ENCODE measurements at places on chromosomes 4 and X. TPM values are rescaled to one million over a fixed set of nuclear protein-coding genes. Genes with fewer than 3 reads are reported as not detected.
A peak's percentile ranks its signal among the peaks of the same experiment; 100 is the strongest.

DNA sequence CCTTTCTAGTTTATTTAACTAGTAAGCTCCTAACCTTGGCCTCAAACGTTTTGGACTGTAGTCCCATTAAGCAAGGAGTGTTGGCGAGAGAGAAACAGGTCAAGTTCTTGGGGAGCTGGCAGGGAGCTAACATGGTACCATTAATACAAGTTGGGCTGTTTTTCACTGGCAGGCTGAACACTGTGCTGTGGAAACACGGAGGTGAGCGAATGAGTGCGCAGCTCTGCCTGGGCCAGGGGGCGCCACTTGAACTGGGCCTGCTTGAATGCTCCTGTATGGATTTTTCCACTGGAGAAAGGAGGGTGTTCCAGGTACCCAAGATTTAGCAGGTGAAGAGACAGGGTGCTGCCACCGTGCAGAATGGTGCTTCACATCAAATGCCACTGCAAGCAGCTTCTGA, 7.4 kb upstream of the SMS start:
- no peaks in the 10 kb centered on the region for H3K4me1 ChIP-seq
- no peak overlapping the region for H3K4me3 ChIP-seq
- DNase-seq = no peak
- H3K27ac ChIP-seq = no peak overlapping the region
- no peaks in the 10 kb centered on the region for H3K27me3 ChIP-seq
- H3K36me3 ChIP-seq = no peaks in the 10 kb centered on the region

DNA sequence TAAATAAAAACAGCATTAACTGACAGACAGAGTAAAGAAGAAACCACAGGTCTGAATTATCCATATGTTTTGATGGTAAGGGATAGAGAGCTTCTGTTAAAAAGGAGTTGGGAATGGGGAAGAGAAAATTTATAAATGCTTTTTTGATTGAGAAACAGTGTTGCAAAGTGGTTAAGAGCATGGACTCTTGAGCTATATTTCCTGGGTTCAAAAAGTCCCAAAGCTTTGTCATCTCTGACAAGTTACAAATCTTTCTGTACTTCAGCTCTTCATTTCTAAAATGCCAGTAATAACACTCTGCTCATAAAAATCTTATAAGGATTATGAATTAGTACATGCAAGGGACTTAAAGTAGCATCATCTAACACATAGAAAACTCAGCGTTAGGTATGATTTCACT, 62.2 kb downstream of the N4BP2 start:
- H3K4me3 ChIP-seq = no peak overlapping the region
- peaks cover 30% of the 10 kb centered on the region for H3K36me3 ChIP-seq
- H3K27ac ChIP-seq = no peak overlapping the region
- DNase-seq = no peak

DNA sequence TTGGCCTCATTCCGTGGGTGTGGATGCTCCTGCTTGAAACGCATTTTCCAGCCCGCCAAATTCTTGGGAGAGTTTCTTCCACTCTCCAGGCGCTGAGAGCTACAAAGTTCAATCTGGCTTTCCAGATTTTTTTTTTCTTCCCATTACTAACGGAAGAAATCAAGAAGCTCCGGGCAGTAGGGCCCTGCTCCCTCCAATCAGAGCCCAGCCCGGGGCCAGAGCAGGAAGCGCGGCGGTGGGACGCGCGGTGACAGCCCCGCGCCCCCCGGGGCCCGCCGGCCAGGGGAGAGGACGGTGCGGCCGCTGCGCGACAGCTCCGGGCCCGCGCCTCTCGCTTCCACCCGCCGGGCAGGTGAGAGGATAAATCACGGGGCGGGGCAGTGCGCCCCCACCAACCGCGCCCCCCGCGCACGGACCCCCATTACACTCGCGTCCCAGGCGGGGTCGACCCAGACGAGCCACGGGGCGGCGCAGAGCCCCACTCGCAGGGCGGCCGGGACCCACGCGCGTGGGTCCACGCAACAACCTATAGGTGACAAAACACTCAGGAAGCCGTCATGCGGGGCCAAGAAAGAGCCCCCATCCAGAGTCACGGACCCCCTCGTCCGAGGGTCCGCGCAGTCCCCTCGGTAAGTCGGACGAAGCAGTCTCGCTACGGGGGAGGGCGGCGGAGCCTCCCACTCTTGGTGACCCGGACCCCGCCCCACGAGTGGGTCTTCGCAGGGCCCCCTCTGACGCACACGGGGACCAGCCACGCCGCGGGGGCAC, 868 bp downstream of the AFAP1 start:
- H3K4me1 ChIP-seq = peaks cover 50% of the 10 kb centered on the region
- peak overlapping the region; percentile 60 for H3K4me3 ChIP-seq
- no peak for DNase-seq
- no peaks in the 10 kb centered on the region for H3K27me3 ChIP-seq
- no peaks in the 10 kb centered on the region for H3K36me3 ChIP-seq
- peak overlapping the region; percentile 69 for H3K27ac ChIP-seq

DNA sequence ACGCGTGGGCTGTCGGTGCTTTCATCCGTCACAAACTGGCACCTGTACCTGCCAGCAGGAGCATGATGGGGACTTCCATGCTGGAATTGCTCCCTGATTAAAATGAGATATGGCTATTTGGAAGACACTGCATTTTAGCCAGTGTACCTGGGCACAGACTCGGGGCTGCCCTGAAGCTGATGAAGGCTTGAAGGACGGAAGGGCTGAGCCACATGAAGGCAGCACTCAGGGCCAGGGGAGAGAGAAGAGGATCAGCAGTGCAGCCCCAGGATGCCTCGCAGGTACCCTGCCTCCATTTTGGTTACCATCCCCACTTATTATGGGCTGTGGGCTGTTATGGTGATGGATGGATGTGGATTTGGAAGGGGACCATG, 79.0 kb downstream of the CRMP1 start:
- no peaks in the 10 kb centered on the region for H3K27me3 ChIP-seq
- no peaks in the 10 kb centered on the region for H3K4me1 ChIP-seq
- H3K36me3 ChIP-seq = no peaks in the 10 kb centered on the region
- H3K27ac ChIP-seq = no peak overlapping the region
- H3K4me3 ChIP-seq = no peak overlapping the region

GRCh38 chr4:186790630-186791029, 67.0 kb upstream of the FAT1 start:
- no peaks in the 10 kb centered on the region for H3K4me1 ChIP-seq
- H3K4me3 ChIP-seq = no peak overlapping the region
- H3K27me3 ChIP-seq = no peaks in the 10 kb centered on the region

DNA sequence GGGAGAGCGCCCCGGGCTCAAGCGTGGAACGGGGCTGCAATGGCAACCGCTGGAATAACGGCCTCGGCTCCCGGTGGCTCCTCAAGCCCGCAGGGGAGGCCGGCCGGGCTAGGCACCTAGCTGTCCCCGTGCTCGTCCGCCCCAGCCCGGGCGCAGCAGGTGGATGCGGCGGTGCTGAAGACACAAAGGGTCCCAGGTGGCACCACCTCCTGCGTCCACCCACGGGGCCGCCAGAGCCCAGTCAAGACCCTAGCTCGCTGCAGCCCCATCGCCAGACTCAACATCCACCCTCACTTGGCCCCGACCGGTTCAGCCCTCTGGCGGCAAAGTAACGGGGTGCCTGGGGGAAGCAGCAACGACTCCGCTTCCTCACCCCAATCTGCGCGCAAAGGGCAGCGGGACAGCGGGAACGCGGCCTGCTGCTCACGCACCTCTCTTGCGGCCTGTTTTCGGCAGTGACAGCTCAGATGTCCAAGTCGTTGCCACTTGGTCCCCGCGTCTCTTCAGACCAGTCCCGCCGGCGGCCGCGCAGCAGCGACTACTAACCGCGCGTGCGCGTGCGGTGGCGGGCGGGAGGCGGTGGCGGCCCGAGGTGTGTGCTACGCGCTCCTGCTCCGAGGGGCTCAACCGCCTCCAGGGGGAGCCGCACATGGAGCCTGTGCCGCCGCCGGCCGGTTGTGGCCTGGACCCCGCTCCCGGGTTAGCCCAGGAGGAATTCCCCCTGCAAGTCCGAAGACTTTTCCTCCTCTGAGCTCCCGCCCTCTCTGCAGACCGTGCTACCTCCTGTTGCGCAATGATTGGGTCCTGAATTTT, at the start of gene CLGN:
TSS of gene CLGN (minus strand) at position 543 of the 813 bp plus-strand sequence. CDS start 14,570 bp downstream, outside the sequence.
- peaks cover 18% of the 10 kb centered on the region for H3K4me1 ChIP-seq
- peak; percentile 89 for DNase-seq
- H3K27ac ChIP-seq = no peak within 1 kb of the TSS
- H3K4me3 ChIP-seq = peak within 1 kb of the TSS; percentile 57
- no peaks in the 10 kb centered on the region for H3K36me3 ChIP-seq

DNA sequence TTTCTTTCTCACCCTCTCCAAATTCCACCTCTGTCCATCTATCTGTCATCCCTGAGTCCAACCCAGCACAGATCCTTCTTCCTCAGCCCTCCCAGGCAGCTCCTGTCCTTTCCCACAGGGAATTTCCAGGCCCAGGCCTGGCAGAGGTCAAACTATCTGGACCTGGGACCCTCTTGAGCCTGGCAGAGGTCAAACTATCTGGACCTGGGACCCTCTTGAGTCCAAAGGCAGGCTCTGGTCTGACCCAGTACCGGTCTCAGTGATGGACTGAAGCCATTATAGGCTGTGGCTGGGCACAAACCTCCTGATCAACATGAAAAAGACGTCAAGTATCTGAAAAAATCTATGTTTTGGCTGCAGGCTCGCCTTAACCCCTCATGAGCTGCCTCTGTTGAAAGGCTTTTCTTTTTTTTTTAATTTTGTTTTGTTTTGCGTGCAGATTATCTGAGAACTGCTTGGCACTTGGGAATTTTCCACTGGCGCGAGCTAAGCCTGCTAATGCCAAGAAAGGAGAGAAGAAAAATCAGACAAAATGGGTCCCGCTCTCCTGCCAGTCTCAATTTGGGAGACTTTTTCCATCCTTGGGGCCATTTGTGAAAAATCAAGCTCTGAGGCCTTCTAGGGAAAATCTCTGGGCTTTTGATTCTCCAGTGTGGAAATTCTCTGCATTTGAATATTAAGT, 31.2 kb downstream of the MSX1 start:
- H3K27me3 ChIP-seq = no peaks in the 10 kb centered on the region
- no peak overlapping the region for H3K4me3 ChIP-seq
- no peak overlapping the region for H3K27ac ChIP-seq
- H3K4me1 ChIP-seq = no peaks in the 10 kb centered on the region
- no peak for DNase-seq
- H3K36me3 ChIP-seq = no peaks in the 10 kb centered on the region

DNA sequence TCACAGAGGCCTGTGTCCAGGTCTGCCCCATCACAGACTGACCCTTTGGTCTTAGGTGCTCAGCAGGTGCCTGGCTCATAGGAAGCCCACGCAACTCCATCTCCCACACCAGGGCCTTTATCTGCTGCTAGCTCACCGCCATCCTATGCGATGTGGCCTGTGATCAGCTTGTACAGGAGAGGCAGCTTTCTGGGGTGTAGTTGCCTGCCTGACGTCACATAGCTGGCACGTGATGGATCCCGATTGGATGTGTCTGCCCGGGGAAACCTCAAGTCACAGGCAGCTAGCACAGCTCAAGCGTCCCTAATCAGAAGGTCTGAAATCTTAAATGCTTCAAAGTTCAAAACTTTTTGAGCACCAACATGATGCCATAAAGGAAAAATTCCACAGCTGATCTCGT, 41.2 kb upstream of the CLDN34 start:
- H3K27ac ChIP-seq = no peak overlapping the region
- DNase-seq = no peak
- H3K4me1 ChIP-seq = no peaks in the 10 kb centered on the region
- no peaks in the 10 kb centered on the region for H3K36me3 ChIP-seq
- no peak overlapping the region for H3K4me3 ChIP-seq
- no peaks in the 10 kb centered on the region for H3K27me3 ChIP-seq

The COX7B2 gene
- total RNA-seq = not detected

The RNF128 gene
- not detected for total RNA-seq

The FGA gene
- total RNA-seq = not detected

The HSFX3 gene
- total RNA-seq = not detected

The P2RY4 gene
- 0.52 TPM for total RNA-seq

Measured in spleen (tissue), 13 donors.